ENCODE measurements at places on chromosomes 5 and 9. TPM values are rescaled to one million over a fixed set of nuclear protein-coding genes. Genes with fewer than 3 reads are reported as not detected.

The MFAP3 gene
- 90.1 TPM for total RNA-seq

- no peaks in the 10 kb centered on the region for H3K27me3 ChIP-seq
- peaks cover 29% of the 10 kb centered on the region for H3K4me1 ChIP-seq
- no peak for DNase-seq
- peaks cover 7% of the 10 kb centered on the region for H3K36me3 ChIP-seq
Observed at GRCh38 chr9:37198831-37199230, 78.5 kb downstream of the ZCCHC7 start.

GRCh38 chr9:128731691-128732090 lies 7.8 kb upstream of the ZDHHC12 start:
- DNase-seq = no peak
- no peak overlapping the region for H3K27ac ChIP-seq
- H3K27me3 ChIP-seq = no peaks in the 10 kb centered on the region
- H3K4me3 ChIP-seq = no peak overlapping the region
- peaks cover 17% of the 10 kb centered on the region for H3K36me3 ChIP-seq

GRCh38 chr5:151490627-151491026 lies 43.2 kb downstream of the SLC36A1 start:
- no peak overlapping the region for H3K4me3 ChIP-seq
- no peaks in the 10 kb centered on the region for H3K27me3 ChIP-seq
- H3K27ac ChIP-seq = no peak overlapping the region
- H3K36me3 ChIP-seq = peaks cover 22% of the 10 kb centered on the region
- no peaks in the 10 kb centered on the region for H3K4me1 ChIP-seq

DNA sequence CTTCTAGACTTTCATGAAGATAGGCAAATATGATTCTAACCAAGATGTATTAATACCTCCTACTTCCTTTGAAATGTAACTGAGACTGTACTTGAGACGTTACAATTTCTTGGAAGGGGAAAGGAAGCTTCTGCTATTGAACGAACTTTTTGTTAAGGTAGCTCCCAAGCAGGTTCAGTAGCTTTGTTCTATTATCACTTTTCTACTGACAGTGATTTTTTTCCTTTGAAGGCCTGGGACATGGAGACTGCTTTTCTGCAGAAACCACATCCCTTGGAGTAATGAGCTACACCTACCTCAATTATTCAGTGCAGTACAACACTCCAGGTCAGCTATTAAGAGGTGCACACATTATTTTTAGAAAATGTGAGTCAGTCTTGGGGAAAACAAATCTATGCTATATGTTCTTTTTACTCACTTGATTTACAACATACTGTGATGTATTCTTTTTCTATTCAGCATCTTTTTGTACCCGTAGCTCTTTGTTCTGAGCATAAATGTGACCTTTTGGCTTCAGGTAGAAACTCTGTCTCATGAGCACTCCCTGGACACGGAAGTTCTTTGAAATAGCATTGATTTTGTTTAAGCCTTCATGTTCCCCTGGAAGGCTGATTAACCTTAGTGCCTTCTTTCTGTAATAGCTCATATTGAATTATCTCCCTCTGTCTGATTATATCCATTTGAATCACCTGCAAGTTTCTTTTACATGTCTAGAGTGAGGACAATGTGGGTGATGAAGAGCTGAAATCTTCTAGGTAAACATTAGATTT lies 56.5 kb upstream of the CDKN2B start:
- no peak overlapping the region for H3K4me3 ChIP-seq
- no peaks in the 10 kb centered on the region for H3K4me1 ChIP-seq
- H3K27me3 ChIP-seq = no peaks in the 10 kb centered on the region
- H3K36me3 ChIP-seq = no peaks in the 10 kb centered on the region

GRCh38 chr5:155833287-155833686 lies 493.7 kb upstream of the SGCD start:
- H3K36me3 ChIP-seq = no peaks in the 10 kb centered on the region
- DNase-seq = no peak
- H3K4me3 ChIP-seq = no peak overlapping the region
- no peak overlapping the region for H3K27ac ChIP-seq
- H3K4me1 ChIP-seq = no peaks in the 10 kb centered on the region

DNA sequence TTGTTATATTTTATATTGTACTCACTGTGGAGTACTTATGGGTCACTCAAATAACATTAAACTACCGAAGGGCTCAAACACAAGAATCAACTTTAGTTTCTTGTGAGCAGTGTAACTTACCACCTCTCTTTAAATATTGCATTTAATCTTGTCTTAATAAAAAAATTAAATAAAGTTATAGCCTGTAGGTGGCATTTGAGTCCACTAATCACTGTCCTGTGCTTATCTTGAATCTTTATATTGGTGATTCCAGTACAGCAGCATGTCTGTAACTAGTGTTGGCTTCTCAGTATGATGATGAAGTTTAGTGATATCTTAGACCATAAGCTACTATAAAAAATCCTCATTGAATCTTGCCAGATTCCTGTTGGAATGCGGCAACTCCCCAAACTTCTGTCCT lies 313.8 kb downstream of the FAM170A start:
- H3K36me3 ChIP-seq = no peaks in the 10 kb centered on the region
- H3K27me3 ChIP-seq = no peaks in the 10 kb centered on the region
- DNase-seq = no peak
- no peak overlapping the region for H3K27ac ChIP-seq
- H3K4me3 ChIP-seq = no peak overlapping the region

DNA sequence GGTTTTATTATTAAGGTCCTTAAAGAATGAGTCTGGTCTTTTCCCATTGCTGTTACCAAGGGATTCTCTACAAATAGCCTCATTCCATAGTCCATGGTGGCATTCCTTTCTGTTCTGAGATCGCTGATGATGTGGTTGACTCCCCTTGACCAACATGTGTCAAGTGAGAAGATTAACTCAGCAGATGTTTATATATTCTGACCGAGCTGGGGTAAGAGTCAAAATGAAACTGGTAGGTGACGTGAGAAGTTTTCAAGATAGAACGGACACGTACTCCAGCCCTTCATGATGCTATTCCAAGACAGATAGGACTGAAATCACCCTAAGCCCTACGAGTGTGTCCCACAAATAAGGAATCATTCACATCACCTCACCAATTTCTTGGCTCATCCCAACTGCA lies 155.5 kb upstream of the WWC1 start:
- H3K36me3 ChIP-seq = no peaks in the 10 kb centered on the region
- H3K4me1 ChIP-seq = no peaks in the 10 kb centered on the region
- DNase-seq = no peak
- no peak overlapping the region for H3K4me3 ChIP-seq

DNA sequence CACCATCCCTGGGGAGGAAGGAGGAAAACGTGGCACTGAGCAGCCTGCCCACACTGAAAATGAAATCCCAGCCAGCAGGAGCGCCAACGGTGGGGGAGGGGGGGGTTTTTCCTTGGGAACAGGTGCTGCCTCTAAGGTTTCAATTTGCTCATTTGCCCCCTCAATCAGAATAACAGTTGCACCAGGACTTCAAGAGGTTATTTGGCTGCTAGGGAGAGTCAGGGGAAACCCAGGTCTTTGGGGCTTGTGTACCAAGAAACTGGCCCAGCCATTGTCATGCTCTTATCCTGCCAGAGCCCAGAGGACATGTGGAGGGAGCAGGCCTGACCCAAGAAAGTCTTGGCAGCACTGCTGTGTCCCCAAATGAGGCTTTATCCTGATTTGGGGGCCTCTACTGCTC lies 66.5 kb downstream of the NDFIP1 start:
- H3K36me3 ChIP-seq = no peaks in the 10 kb centered on the region
- H3K27me3 ChIP-seq = no peaks in the 10 kb centered on the region
- H3K4me1 ChIP-seq = no peaks in the 10 kb centered on the region
- H3K4me3 ChIP-seq = no peak overlapping the region
- DNase-seq = no peak

DNA sequence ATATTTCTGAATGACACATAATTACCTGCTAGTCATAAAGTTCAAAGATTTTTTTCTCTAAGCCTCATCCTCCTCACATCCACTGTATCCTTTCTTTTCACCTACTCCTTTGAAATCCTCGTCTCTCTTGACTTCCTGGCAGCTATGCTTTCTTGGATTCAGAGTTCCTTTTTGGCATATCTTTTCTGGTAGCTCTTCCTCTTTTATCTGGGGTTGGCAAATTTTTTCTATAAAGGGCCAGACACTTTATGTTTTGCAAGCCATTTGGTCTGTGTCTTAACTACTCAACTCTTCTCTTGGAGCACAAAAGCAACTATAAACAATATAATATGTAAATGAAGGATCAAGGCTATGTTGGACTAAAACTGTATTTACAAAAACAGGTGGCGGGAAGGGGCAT lies 197.5 kb downstream of the KIAA0825 start:
- no peaks in the 10 kb centered on the region for H3K27me3 ChIP-seq
- no peaks in the 10 kb centered on the region for H3K4me1 ChIP-seq
- no peak for DNase-seq
- no peak overlapping the region for H3K27ac ChIP-seq
- no peak overlapping the region for H3K4me3 ChIP-seq
- H3K36me3 ChIP-seq = no peaks in the 10 kb centered on the region

DNA sequence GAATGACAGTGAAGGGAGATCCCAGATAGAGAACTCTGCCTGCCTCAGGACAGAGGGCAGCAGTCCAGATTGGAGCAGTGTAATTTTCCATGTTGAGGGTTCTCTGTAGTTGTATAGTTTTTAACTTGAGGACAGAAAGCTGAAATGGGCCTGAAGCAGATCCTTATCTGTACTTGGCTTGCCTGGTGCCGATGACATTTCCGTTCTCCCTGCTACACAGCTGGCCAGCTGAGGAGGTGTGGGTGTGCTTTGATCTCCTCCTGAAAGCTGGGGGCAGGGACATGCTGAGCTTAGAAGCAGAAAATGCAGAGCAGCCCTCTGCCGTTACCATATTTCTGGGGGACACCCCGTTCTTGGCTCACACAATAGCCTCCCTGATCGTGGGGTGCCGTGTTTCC lies 10.5 kb downstream of the GLRX start:
- no peak overlapping the region for H3K4me3 ChIP-seq
- H3K36me3 ChIP-seq = peaks cover 40% of the 10 kb centered on the region
- peaks cover 33% of the 10 kb centered on the region for H3K4me1 ChIP-seq
- H3K27ac ChIP-seq = peak overlapping the region; percentile 20
- H3K27me3 ChIP-seq = no peaks in the 10 kb centered on the region
